ENCODE measurements at places on chromosomes 1 and 21.

- DNase-seq = no peak
These were observed 79.3 kb upstream of the IRF2BP2 start for GRCh38 chr1:234689236-234689635.

GRCh38 chr1:19710825-19711611 lies 46.3 kb downstream of the HTR6 start:
- DNase-seq = no peak

- no peak for DNase-seq
These were observed 1705.3 kb downstream of the NCAM2 start for GRCh38 chr21:22703521-22703920.

DNA sequence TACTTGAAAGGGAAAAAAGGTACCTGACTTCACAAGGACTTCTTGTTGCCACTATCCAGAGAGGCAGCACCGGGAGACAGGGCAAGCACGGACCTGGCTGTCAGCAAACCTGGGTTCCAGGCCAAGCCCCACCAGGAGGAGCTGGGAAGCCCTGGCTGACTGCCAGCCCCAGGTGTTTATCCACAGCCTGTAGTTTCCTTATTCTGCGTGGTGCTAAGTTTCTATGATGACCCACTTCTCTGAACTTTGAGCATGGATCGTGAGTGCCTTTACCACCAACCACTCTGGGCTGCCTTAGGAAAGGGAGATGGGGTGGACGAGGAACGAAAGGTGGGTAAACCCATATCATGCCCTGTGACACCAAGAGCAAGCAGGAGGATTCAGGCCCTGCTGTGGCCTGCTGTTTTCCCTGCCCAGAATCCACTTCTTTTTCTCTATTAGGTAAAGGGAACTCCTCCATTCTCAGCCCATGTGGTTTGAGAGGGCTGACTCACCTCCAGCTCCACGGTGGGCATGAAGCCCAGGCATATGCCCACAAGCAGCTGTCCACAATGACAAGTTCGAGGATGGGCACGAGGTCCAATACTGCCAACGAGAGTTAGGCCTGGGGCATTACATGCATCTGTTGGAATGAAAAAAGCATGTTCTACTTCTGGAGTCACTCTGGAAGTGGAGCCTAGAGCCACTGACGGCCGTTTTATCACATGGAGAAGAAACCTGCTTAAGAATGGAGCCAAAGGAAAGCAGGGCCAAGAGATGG lies 20.3 kb downstream of the TSPAN2 start:
- peak; percentile 42 for DNase-seq

DNA sequence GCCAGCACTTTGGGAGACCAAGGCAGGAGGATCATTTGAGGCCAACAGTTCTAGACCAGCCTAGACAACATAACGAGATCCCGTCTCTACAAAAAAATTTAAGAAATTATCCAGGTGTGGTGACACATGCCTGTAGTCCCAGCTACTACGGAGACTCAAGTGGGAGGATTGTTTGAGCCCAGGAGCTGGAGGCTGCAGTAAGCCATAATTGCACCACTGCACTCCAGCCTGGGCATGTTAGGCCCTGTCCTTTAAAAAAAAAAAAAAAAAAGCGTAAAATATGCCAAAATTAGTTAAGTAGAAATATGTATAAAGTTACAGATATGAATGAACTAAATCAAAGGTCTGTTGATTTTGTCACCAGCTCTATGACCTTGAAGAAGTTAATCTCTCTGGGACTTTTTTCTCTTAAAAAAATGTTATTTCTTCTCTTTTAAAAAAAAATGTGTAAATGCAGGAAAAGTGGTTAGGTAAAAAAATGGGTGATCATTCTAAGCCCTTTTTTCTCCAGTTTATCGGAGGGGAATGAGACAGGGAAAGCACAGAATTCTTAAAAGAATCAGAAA lies 7.0 kb downstream of the EGLN1 start:
- DNase-seq = no peak

Data from colonic mucosa (tissue), 4 donors.